Stimulated activated naive B cell treated with anti-CD40 and anti-IgM and Interleukin-4, amounts not matched to agents 10 μg/mL and 1 μg/mL and 100 μg/mL, for 72 hours (primary cell): ENCODE measurements at places on chromosomes 12 and 14.
A peak's percentile ranks its signal among the peaks of the same experiment; 100 is the strongest.

DNA sequence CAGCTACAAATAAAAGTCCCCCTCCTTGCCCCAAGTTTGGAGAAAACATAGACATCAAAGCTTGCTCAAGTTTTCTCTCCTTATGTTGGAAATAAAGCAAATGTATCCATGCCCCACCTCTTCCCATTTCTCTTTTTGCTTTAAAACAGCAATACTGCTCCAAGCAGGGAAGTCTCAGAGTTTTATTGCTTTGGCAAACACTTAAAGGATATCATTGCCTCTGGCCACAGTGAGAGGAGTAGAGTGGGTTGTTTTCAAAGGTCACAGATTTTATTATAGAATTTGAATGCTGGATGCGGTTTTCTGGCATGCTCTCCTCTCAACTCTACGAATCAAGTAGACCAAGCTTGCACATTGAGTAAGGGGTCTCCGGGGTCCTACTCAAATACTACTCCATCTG, 149.7 kb downstream of the TTC7B start:
- no peak for DNase-seq

- DNase-seq = no peak
These were observed 31.7 kb downstream of the MARK3 start for GRCh38 chr14:103416916-103417315.

- DNase-seq = no peak
These were observed 177.2 kb upstream of the NTF3 start for GRCh38 chr12:5254703-5255102.

DNA sequence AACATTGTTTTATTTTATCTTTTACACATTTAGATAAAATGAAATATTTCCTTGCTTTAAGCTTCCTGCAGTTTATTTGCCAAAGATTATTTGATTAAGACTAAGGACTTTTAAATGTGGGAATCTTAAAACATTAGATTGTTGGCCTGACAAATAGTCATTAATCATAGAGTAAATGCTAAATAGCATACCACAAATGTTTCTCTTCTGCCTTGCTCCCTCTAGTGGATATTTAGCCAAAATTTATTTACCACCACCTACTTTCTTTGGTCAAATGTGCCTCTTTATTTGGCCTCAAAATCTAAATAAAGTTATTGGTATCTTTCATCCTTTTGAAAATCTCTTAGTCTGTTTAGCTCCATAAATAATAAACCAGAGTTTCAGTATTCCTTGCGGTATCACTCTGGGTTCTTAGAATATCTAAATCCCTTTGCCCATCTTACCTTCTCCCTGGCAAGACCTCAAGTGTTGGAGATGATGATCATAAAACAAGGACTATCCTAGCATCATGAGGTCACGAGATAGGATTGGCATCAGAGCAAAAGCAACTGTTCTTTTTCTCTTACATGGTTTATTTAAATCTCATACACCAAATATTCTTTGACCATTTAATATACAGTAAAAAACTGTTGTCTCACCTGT, 150.6 kb upstream of the AEBP2 start:
- no peak for DNase-seq

DNA sequence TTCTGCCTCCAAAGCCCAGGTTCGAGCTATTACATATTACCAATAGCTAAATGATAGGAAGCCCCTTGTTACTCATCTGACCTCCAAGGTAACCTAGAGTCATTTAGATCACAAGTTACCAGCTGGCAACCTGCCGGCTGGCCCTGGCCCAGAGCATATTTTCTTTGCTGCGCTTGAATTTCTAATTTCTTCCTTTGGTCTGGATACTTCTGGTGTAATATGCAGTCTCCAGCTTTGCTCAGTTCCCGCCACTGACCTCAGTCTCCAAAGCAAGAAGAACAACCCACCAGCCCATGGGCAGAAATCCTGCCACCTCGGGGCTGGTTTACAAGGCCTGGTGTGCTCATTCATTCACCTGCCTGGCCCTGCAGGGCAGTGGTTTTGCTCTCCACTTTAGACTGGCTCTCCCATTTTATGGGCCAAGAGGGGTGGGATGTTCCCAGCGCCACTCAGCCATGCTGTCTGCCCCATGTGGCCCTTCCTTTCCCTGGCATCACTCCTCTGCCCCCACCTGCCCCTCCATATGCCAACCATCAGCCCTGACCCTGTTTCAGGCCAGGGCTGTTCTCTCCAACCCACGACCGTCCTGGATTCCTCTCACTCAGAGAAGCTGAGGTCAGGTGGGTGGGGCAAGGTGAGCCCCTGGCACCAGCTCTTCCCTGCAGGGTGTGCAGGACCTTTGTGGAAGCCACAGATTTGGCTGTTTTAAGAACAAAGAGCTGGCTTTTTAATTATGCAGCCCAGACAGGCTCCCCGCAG, 76.0 kb downstream of the PRIMA1 start:
- DNase-seq = no peak

- peak; percentile 74 for DNase-seq
These were observed 217.4 kb upstream of the RTL1 start for GRCh38 chr14:101120641-101121507.

- DNase-seq = no peak
These were observed 149.8 kb upstream of the FOXN3 start for GRCh38 chr14:89566644-89567415.
